ENCODE measurements at places on chromosomes 5 and 9. TPM values are rescaled to one million over a fixed set of nuclear protein-coding genes. Genes with fewer than 3 reads are reported as not detected.
A peak's percentile ranks its signal among the peaks of the same experiment; 100 is the strongest.

DNA sequence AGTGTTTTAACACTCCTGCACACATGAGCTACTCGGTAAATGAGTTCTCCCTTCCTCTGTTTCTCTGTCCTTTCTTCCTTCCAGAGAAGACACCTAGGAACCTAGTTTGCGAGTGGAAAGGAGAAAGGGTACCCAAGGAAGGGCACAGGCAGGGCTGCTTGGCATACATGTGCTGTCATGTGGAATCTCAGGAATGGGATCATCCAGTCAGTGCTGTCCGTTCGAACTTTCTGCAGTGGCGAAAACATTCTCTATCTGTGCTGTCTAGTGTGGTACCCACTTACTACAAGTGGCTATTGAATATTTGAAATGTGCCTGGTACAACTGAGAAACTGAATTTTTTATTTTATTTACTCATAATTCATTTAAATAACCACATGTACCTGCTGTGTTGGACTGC, 28.0 kb downstream of the NLN start:
- DNase-seq: no peak

DNA sequence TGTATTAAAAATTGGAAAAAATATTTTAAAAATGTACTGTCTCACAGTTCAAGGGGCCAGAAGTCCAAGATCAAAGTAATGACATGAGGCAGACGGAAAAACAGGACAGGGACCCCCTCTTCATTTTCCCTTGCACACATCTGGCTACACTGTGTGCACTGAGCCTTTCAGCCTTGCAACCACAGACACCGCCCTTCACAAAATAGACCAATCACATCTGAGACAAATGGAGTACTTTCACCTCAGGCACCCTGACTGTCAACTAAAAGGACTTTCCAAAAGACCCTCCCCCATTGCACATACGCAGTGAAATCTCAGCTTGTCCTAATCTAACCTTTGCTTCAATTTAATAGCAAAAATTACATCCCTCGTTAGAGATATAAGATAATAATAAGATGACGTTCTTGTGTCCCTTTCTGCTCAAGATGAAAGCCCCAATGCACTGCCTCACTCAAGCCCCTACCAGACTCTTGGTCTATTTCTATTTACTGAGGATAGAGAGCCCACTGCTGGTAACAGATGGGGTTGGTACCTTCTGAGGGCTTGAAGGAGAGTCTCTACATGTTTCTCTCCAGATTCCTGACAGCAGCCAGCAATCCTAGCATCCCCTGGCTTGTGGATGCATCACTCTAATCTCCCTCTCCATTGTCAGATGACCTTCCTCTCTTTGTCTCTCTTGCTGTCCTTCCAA, 514.8 kb upstream of the ADAMTS16 start:
- no peak for DNase-seq

ENHO gene
- total RNA-seq: 0.23 TPM

DNA sequence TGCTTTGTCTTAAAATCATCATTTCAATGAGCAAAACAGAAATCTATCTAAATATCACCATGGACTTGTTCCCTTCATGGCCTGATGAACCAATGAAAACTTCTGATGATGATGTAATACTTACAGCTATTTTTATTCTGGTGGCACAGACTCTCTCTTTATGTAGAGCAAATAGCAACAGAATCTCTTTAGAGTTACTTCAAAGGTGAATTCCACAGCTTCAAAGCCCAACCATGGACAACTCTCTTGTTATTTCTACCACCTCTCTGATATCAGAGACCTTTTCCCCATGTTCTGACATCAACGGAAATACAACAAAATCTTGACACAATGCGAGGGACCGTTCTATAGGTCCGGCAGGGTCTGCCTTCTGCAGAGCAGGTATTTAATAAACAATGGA, 70.1 kb downstream of the RETREG1 start:
- no peak for DNase-seq

C5orf58 gene
- not detected for total RNA-seq

GRCh38 chr5:107670932-107671741, at the start of gene EFNA5:
Gene EFNA5 (minus strand): TSS chr5:107670937.
- peak; percentile 46 for DNase-seq

GRCh38 chr5:151600069-151600665, 9.0 kb upstream of the FAT2 start:
- DNase-seq: no peak

Measured in activated T-cell treated with anti-CD3 and anti-CD28 coated beads, Interleukin-2, amount 50 U/mL, for 72 hours (primary cell).